ENCODE measurements at places on chromosomes 5 and 9. TPM values are rescaled to one million over a fixed set of nuclear protein-coding genes. Genes with fewer than 3 reads are reported as not detected.

Gene IL9
- total RNA-seq = 0.51 TPM

Gene MSMP
- not detected for total RNA-seq

Gene STKLD1
- 1.3 TPM for total RNA-seq

Gene CDO1
- 0.61 TPM for total RNA-seq

Gene PAEP
- total RNA-seq = not detected

Gene RLN2
- 2.4 TPM for total RNA-seq

Gene FOXD4L3
- 0.29 TPM for total RNA-seq

Gene DBH
- not detected for total RNA-seq

Gene STPG3
- not detected for total RNA-seq

Gene NPR3
- total RNA-seq = not detected

Gene SMAD5
- total RNA-seq = 18.5 TPM

Gene C9orf152
- total RNA-seq = not detected

Gene PCDHGA2
- total RNA-seq = 0.07 TPM

Gene ADCY2
- not detected for total RNA-seq

Gene GRIN3A
- not detected for total RNA-seq

Gene CDX1
- total RNA-seq = not detected

Gene FOXD4
- total RNA-seq = 0.20 TPM

Gene CEL
- total RNA-seq = 1.8 TPM

Gene SLC22A4
- total RNA-seq = 0.25 TPM

Gene LURAP1L
- not detected for total RNA-seq

Gene UNC13B
- total RNA-seq = 0.47 TPM

Gene GPR21
- total RNA-seq = 0.32 TPM

Gene LCN9
- total RNA-seq = not detected

Gene PCDHB13
- total RNA-seq = not detected

Gene HAVCR2
- total RNA-seq = 215 TPM

Gene ARL14EPL
- total RNA-seq = not detected

Gene BTNL8
- not detected for total RNA-seq

Gene NSD1
- 115 TPM for total RNA-seq

Gene HRH2
- 39.8 TPM for total RNA-seq

Gene SLC34A3
- total RNA-seq = not detected

Gene MACIR
- total RNA-seq = 6.4 TPM

Gene PCDHB4
- total RNA-seq = not detected

Gene SARDH
- 0.71 TPM for total RNA-seq

Gene FBN2
- total RNA-seq = not detected

Gene CHMP5
- 74.9 TPM for total RNA-seq

Gene PARP8
- 91.4 TPM for total RNA-seq

Gene ADGRV1
- 0.05 TPM for total RNA-seq

Gene DIPK1B
- 0.29 TPM for total RNA-seq

Gene LPAR1
- total RNA-seq = not detected

Gene SPINK6
- total RNA-seq = not detected

Data from T-helper 1 cell treated with Interleukin-12 subunit alpha and Interleukin-12 subunit beta and Interleukin-4 antibody, amounts not matched to agents 30 ng/mL and 1 ng/mL, for 36 hours (primary cell).